Stimulated activated CD4-positive, alpha-beta T cell treated with anti-CD3 and anti-CD28 coated beads, Interleukin-1b, Interleukin-23, amount 100 ng/mL, for 48 hours (primary cell): ENCODE measurements at places on chromosomes 5 and 9.

- no peak for DNase-seq
These were observed 587 bp downstream of the OR2Y1 start for GRCh38 chr5:180739271-180739670.

DNA sequence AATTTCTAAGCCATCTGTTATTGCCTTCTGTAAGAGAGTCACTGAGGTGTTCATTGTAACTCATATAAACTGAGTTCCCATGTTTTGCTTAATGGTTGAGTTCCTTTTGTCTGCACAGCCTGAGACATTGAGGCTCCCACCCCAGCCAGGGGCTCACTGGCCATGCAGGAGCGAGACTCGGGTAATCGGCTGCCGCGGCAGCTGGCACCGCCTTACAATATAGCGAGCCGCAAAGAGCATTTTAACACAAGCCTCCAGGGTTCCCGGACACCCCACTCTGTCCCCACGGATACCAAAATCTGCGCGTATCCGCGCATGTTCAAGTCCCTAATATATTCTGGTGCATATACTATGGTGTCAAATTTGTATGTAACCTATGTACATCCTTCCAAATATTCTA lies 24.4 kb upstream of the GLDC start:
- no peak for DNase-seq

GRCh38 chr5:88952344-88952743 lies 69.4 kb upstream of the MEF2C start:
- no peak for DNase-seq

DNA sequence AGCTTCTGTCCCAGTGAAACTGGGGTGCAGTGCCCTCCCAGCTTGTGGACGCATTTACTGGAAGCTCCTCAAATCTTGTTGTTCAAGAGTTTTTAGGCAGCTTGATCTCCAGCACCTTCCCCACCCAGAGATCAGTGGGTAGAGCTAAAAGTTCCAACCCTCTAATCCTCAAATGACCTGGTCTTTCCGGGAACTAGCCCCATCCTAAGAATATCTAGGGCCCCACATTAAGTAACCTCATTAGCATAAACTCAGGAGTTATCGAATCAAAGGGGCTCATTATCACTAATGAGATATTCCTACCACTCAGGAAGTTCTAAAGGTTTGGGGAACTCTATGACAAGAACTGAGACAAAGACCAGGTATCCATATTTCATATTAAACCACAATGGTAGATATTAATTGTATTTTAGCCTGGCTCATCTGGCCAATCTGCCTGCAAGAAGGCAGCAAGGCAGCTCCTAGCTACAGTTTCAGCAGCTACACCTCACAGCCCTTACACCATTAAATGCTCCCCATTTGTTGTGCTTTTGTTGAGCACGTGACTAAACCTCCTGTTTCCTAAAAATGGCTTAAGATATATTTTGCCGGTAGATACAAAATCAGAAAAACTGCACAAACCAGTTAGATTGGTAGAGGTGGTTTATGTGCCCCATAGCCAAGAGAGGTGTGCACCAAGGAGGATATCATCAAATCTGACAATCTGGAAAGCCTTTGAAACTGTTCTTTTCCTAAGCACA lies 24.6 kb upstream of the SLC22A5 start:
- DNase-seq = no peak

- DNase-seq = no peak
These were observed 31.4 kb upstream of the ERGIC1 start for GRCh38 chr5:172802567-172803176.
